ENCODE measurements at places on chromosomes 5 and 9. TPM values are rescaled to one million over a fixed set of nuclear protein-coding genes. Genes with fewer than 3 reads are reported as not detected.

- DNase-seq: no peak
- no peaks in the 10 kb centered on the region for H3K4me1 ChIP-seq
- H3K27me3 ChIP-seq: no peaks in the 10 kb centered on the region
These were observed 36.6 kb upstream of the SARDH start for GRCh38 chr9:133774799-133775198.

The PCDHB5 gene
- not detected for total RNA-seq

DNA sequence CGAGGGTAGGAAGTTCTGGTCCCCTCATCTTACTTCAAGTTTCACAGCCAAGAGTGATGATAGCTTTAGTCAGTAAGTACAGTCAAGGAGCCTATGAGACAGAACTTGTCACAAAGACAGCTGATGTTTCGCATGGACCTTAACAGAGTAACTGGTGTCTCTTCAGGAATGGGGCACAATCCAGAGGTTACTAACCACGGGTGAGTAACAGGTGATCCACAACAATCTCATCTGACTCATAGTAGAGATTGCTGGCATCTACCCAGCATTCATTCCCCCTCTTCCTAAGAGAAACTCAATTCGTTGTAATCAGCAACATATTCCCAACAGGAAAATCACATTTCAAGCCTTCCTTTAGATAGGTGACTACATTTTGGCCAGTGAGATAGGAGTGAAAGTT is 126.7 kb downstream of the SNX18 start:
- DNase-seq: peak; percentile 42
- no peaks in the 10 kb centered on the region for H3K27me3 ChIP-seq
- no peaks in the 10 kb centered on the region for H3K36me3 ChIP-seq
- H3K27ac ChIP-seq: no peak overlapping the region

DNA sequence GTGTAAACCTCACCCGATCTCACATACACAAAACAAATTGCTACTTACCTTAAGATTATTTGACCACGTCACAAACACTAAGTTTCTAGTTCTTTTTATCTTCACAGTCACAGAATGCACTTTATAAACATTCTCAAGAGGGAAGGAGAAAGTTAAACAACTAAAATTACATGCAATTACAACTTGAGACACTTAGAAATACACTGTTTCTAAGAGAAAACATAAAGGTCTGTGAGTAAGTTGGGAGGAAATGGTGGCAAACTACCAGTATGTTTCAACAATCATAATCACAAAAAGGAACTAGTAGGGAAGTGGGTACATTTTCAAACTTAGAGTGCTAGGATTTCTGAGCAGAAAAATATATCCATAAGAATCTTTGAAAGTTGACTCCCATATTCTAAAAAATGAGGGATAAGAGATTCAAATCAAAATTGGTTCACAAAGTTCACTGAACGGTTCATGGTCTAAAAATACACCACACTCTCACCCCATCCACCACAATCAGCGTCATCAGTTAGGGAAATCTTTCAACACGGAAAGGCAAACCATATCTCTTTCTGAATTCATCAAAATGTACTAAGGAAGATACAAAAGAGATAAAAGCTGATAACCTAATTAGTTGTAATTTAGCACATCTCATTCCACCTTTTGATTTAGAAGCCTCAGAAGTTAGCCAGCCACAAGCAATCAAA is 182.6 kb downstream of the BNC2 start:
- no peak overlapping the region for H3K4me3 ChIP-seq
- no peaks in the 10 kb centered on the region for H3K36me3 ChIP-seq
- H3K27ac ChIP-seq: no peak overlapping the region
- DNase-seq: no peak
- no peaks in the 10 kb centered on the region for H3K27me3 ChIP-seq

DNA sequence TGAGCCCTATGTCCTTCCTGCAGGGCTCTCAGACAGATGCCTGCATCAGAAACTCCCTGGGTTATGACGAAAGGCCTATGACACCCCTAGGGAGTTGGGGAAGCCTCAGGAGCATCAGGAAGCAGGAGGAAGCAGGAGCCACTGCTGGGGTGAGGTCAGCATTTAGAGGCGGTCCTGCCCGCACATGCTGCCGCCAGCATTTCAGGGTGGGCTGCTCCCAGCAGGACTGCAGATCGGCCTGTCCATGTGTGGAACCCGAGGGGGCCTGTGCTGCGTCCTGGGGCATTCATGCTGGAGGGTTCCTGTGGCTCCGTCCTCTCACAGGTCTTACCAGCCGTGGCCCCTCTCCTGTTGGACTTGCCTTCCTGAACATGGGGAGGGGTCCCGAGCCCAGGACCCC is 6.9 kb downstream of the NKD2 start:
- H3K27me3 ChIP-seq: peaks cover 50% of the 10 kb centered on the region
- peaks cover 7% of the 10 kb centered on the region for H3K4me1 ChIP-seq
- no peak overlapping the region for H3K27ac ChIP-seq
- H3K4me3 ChIP-seq: no peak overlapping the region

The PDCD1LG2 gene
- total RNA-seq: not detected

GRCh38 chr5:139014726-139015125 is 139.6 kb upstream of the LRRTM2 start:
- peak; percentile 32 for DNase-seq
- H3K4me3 ChIP-seq: no peak overlapping the region
- no peaks in the 10 kb centered on the region for H3K27me3 ChIP-seq
- peaks cover 26% of the 10 kb centered on the region for H3K4me1 ChIP-seq

- no peaks in the 10 kb centered on the region for H3K4me1 ChIP-seq
- no peak for DNase-seq
- no peak overlapping the region for H3K4me3 ChIP-seq
- no peaks in the 10 kb centered on the region for H3K36me3 ChIP-seq
These were observed 11.7 kb upstream of the CERCAM start for GRCh38 chr9:128408963-128409431.

- no peaks in the 10 kb centered on the region for H3K27me3 ChIP-seq
- H3K4me3 ChIP-seq: no peak overlapping the region
- no peak for DNase-seq
These were observed 11.0 kb upstream of the IRF1 start for GRCh38 chr5:132501629-132501956.

GRCh38 chr5:84642795-84643194 is 258.1 kb upstream of the EDIL3 start:
- H3K27me3 ChIP-seq: no peaks in the 10 kb centered on the region
- H3K36me3 ChIP-seq: no peaks in the 10 kb centered on the region
- no peak overlapping the region for H3K4me3 ChIP-seq
- H3K4me1 ChIP-seq: no peaks in the 10 kb centered on the region
- DNase-seq: no peak

GRCh38 chr5:41656597-41656996 is 146.2 kb upstream of the PLCXD3 start:
- no peaks in the 10 kb centered on the region for H3K4me1 ChIP-seq
- no peak overlapping the region for H3K4me3 ChIP-seq
- no peaks in the 10 kb centered on the region for H3K27me3 ChIP-seq
- H3K27ac ChIP-seq: no peak overlapping the region
- no peaks in the 10 kb centered on the region for H3K36me3 ChIP-seq

- H3K4me3 ChIP-seq: no peak overlapping the region
- H3K27me3 ChIP-seq: no peaks in the 10 kb centered on the region
- no peak overlapping the region for H3K27ac ChIP-seq
These were observed 6.8 kb downstream of the NR2F1 start for GRCh38 chr5:93589829-93590215.

- H3K27ac ChIP-seq: no peak overlapping the region
- H3K4me3 ChIP-seq: no peak overlapping the region
- DNase-seq: no peak
- H3K4me1 ChIP-seq: peaks cover 16% of the 10 kb centered on the region
- H3K27me3 ChIP-seq: no peaks in the 10 kb centered on the region
- peaks cover 80% of the 10 kb centered on the region for H3K36me3 ChIP-seq
These were observed 25.3 kb upstream of the LRRTM2 start for GRCh38 chr5:138900281-138900965.

The GALNT12 gene
- 51.2 TPM for total RNA-seq

The TXNDC8 gene
- total RNA-seq: not detected

GRCh38 chr9:99606957-99607356 is 214.7 kb upstream of the NR4A3 start:
- no peak overlapping the region for H3K4me3 ChIP-seq
- H3K4me1 ChIP-seq: no peaks in the 10 kb centered on the region
- DNase-seq: no peak
- no peaks in the 10 kb centered on the region for H3K36me3 ChIP-seq
- H3K27me3 ChIP-seq: peaks cover 71% of the 10 kb centered on the region

DNA sequence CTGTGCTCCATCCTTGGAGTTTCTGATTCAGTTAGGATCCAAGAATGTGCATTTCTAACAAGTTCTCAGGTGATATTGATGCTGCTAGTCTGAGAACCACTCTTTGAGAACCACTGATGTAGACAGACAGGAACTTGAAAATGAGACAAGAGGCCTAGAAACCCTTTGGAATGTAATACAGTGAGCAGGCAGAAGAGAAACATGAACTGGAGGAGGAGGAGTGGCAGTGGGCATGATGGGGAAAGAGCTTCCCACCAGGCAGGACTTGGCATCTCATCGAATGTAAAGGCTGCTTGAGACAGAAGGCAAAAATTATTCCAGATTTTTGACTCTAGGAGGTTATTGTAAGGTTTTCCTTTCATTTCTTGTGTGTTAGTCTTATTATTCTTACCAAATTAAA is 295.8 kb upstream of the SGCD start:
- no peaks in the 10 kb centered on the region for H3K27me3 ChIP-seq
- H3K4me3 ChIP-seq: no peak overlapping the region
- no peaks in the 10 kb centered on the region for H3K36me3 ChIP-seq

DNA sequence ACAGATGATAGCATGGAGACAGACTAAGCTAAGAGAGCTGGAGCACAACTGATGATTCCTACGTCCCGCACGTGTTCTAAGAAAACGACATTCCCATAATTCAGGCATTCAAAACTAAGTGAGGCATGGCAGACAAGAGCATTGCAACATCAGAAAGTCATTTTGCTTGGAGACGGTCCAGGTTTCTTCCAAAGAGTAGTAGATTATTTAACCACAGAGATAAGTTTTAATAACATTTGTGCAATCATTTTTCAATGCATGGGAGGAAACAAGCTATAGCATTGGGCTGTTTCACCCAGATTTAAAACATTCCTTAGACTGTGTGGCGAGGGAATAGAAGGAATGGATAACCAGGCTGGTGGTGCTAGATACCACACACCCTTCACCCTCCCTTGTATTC is 117.2 kb downstream of the APBA1 start:
- H3K4me1 ChIP-seq: peaks cover 8% of the 10 kb centered on the region
- H3K27ac ChIP-seq: no peak overlapping the region
- H3K27me3 ChIP-seq: no peaks in the 10 kb centered on the region
- no peak overlapping the region for H3K4me3 ChIP-seq
- DNase-seq: no peak
- no peaks in the 10 kb centered on the region for H3K36me3 ChIP-seq

DNA sequence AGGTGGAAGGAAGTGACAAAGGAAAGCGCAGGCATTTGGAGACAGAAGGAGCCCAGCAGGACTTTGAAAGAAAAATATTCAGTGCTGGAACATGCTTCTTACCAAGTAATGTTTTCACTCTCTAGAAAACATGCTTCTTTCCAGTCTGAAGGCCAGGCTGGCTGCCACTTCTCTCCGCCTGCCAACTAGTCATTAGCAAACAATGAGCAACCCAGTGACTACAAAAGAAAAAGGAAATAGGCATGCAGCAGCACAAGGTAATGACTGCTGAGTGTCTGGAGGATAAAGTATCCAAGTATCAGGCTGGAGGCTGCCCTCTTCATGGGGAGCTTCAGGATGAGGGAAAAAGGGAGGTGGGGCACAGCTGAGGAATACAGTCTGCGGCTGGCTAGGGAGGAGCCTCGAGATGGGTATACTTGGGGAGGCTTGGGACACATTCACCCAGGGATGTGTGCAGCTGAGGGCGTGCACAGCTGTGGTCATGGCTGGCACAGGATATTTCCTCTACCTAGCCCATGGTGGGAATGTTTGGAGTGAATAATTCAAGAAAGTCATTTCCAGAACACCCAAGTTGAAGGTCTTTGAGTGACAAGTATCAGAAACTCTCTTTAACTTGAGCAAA is 161.5 kb upstream of the KIF2A start:
- no peaks in the 10 kb centered on the region for H3K36me3 ChIP-seq
- peaks cover 80% of the 10 kb centered on the region for H3K27me3 ChIP-seq
- no peak for DNase-seq
- H3K4me1 ChIP-seq: no peaks in the 10 kb centered on the region

The BTNL8 gene
- total RNA-seq: not detected

DNA sequence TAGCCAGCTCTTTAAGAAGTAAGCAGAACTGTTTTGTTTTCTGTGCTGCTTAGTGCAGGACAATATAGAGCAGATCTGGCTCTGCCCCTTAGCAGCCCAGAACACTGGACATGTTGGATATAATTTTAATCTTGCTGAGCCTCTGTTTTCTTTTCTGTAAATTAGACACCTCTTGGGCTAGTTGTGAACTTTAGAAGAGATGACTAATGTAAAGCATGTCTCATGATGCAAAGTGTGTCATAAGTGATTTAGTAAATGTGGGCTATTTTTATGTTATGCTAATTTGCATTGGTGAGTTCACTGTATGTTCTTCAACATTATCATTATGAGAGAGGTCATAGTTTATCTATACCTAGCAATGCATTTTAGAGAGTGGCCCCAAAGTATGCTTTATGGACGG is 156.1 kb upstream of the ADAMTSL1 start:
- no peaks in the 10 kb centered on the region for H3K27me3 ChIP-seq
- DNase-seq: no peak
- no peaks in the 10 kb centered on the region for H3K4me1 ChIP-seq
- no peaks in the 10 kb centered on the region for H3K36me3 ChIP-seq
- no peak overlapping the region for H3K27ac ChIP-seq
- no peak overlapping the region for H3K4me3 ChIP-seq

The ANXA2R gene
- 8.0 TPM for total RNA-seq

DNA sequence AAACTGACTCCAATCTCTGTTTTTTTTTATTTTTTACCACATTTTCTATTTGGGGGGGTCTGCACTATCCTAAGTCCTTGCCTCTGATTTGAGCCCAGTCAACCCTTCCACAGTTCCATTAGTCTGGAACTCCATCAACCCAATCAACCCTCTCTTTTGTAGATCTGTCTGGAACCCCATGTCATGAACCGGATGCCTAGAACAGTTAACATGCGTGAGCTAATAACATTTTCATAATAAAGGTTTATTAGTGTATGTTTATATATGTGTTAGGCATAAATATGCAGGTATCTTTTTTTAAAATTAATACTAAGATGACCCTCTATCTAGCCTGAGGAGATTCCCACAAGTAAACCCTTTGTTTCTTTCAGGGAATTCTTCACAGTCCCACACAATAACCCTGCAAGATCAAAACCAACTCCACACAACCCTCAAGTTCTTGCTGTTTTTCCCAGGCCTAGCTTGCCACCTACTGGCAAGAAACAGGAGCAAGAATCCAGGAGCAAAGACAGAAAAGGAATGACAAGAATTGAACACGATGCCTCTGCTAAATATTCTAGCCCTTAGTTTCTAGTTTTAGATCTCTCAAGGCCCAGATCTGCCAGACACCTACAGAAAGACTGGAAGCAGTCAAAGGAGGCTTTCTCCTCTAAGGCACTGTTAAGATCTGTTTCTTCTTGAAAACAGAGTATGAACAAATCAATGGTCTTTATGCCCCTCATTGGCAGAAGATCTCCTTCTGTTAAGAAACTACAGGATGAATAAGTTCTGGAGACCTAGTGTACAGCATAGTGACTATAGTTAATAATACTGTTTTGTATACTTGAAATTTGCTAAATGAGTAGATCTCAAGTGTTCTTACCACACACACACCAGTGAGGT is 100.4 kb downstream of the TRIM36 start:
- H3K4me1 ChIP-seq: peaks cover 7% of the 10 kb centered on the region
- H3K4me3 ChIP-seq: no peak overlapping the region
- peak; percentile 51 for DNase-seq
- H3K36me3 ChIP-seq: no peaks in the 10 kb centered on the region
- H3K27ac ChIP-seq: no peak overlapping the region

- peak; percentile 13 for DNase-seq
- H3K4me3 ChIP-seq: no peak overlapping the region
- no peaks in the 10 kb centered on the region for H3K27me3 ChIP-seq
- peaks cover 37% of the 10 kb centered on the region for H3K4me1 ChIP-seq
- H3K36me3 ChIP-seq: peaks cover 4% of the 10 kb centered on the region
These were observed 75.5 kb downstream of the MAPKAP1 start for GRCh38 chr9:125631391-125632085.

All from Calu3 (cell line).